Activated T-cell treated with anti-CD3 and anti-CD28 coated beads, Interleukin-2, amount 50 U/mL, for 24 hours (primary cell): ENCODE measurements at places on chromosomes 1 and 21.

DNA sequence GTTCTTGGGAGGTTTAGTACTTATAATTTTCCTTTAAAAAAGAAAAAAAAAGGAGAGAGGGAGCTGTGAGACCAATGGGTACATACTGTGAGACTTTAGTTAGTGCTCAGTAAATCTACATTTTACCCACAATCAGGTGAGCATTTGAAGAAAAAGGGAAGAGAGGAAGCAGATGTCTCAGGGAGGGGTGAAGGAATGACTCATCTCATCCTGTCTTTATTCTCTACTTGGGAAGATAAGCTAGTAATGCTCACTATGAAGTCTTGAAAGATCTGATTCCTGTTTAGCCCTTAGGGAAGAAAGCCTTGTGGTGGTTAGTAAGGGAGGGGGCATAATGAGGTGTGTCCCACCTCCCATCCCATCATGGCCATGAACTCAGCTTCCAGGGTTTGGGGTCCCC, 112.6 kb downstream of the PLD5 start:
- no peak for DNase-seq

GRCh38 chr21:14438211-14438610, 55.3 kb upstream of the HSPA13 start:
- DNase-seq = no peak

DNA sequence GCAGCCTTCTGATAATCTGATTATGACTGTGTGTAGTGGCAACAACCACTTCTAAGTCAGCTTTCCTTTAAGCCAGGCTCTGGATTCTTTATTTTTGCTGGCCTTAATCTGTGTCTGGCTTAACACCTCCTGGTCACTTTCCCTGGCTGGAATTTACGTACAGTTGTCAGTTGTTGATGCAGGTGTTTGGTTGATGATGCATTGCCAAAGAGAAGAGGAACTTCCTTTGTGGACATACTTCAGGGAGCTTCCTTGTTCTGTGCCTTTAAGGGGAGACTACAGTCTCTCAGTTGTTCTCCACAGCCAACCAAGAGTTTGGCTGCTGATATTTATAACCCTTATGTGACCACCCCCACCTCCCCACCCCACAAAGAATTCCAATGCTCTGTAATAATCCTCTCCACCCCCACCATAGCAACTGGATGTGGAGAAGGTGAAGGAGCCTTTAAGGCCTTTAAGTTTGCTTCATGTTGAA, 96.0 kb upstream of the BMP8A start:
- DNase-seq = no peak

DNA sequence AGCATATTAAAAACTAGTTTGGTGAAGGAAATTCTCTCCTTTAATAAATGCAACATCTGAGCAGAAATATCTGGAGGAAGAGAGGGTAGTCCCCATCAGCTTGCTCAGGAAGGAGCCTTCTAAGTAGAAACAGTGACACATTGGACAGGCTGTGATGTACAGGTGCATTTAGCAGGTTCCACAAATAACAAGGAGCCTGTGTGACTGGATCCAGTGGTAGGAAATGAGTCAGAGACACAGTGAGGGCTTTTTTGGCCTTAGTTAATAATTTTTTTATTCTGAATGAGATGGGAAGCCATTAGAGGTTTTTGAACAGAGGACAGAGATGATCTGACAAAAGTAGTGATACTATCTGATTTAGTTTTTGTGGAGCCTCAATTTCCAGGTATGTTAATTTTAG, 738.9 kb upstream of the PTBP2 start:
- no peak for DNase-seq

GRCh38 chr1:116176306-116176789, 65.1 kb downstream of the MAB21L3 start:
- DNase-seq = no peak

GRCh38 chr1:53688381-53689102, 50.4 kb downstream of the GLIS1 start:
- no peak for DNase-seq

- DNase-seq = no peak
Observed at GRCh38 chr1:209870151-209870831, 42.5 kb downstream of the UTP25 start.

GRCh38 chr1:209311770-209312169, 271.7 kb upstream of the CAMK1G start:
- no peak for DNase-seq

DNA sequence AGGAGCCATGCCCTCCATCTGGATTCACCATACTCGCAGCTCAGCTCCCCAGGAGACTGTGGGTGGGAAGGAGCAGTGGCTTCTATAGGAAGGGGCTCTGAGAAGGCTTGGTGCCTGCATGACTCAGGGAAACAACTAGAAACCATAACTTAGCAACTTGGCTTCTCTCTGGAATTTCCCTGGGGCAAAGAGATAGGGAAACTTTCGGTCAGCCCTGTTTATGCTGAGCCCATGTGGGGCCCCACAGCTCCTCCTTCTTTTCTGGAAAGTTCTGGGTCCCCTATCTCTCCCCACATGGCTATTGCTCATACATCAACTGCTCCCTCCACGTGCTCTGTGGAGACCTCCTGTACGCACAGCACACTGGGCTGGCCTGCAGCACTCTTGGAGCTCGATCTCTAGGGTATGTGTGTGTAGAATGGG, 39.3 kb downstream of the PLEKHA6 start:
- no peak for DNase-seq

DNA sequence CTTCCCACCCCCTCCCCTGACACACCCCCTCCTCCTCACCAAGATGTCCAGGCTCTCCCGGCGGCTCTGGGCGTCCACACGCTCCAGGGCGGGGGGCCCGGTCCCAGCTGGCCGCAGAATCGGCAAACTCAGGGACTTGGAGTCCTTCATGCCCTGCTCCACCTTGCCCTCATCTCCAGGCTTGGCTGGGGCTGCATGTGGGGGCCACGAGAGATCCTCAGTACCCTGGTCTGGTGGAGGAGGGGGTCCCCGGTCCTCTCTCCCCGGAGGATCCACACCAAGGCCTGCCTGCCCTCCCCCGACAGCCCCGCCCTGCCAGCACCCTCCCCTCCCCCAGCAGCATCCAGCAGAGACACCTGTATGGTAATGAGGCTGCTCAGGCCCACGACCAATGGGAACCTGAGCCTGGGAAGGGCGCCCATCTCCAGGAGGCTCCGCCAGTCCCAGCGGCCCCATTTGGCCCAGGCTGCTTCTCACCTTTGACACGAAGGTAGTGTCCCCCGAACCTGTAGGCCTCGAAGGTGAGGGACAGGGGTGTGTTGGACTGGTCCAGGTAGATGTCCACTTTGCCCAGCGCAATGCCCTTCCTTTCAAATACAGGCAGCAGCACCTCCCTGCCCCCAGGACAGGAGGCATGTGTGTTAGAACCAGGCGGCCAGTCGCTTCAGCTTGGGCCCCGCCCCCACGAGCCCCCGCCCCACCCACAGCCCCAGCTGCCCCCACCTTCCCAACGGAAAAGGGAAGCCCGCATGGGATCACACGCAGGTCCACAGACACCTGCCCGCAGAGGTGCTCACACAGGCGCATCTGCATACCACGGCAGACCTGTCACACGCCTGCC, 8.2 kb upstream of the TNFRSF25 start:
- DNase-seq = no peak

GRCh38 chr1:66383611-66384010, 150.3 kb upstream of the SGIP1 start:
- no peak for DNase-seq

- no peak for DNase-seq
Observed at GRCh38 chr1:54229281-54229891, 29.4 kb downstream of the MRPL37 start.

DNA sequence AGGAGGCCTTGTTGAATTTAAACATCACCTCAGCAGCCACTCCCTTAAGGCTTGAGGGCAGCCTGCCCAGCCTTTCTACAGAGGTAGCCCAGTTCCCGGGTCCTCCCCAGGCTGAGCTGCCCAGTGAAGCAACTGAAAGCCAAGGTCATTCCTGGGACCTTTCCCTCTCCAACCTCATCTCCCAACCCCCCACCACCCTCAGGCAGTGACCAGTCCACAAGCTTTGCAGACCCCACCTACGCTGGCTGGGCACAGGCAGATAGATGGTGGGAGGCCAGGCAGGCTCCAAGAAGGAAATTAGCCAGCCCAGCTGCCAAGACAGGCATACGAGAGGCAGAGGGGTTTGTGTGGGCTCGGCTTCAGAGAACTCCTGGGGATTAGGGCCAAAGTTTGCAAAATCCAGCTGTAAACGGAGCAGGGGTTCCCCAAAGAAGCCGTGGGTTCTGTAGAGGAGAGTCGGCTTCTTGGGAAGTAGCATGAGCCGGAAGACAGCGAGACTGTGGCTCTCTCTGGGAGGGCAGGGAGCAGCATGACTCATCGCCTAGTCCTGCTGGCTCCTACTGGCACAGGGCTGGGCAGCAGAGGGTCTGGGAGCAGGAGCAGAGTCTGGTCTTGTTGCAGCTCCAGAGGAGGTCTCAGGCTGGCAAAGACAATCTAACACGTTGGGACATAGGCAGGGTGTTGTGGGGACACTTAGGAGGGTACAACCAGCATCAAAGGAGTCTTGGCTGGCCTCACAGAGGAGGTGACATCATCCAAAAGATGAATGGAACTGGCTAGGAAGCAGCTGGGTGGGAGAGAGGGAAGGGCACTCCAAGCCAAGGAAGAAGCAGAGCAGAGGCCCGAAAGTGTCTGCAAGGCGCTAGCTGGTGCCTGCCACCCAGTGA, 2.8 kb upstream of the ZC3H12A start:
- DNase-seq = no peak

GRCh38 chr1:21924503-21925005, 12.6 kb downstream of the HSPG2 start:
- no peak for DNase-seq

GRCh38 chr1:66276218-66276617, 257.7 kb upstream of the SGIP1 start:
- no peak for DNase-seq

- no peak for DNase-seq
Observed at GRCh38 chr1:91511386-91511785, 10.7 kb downstream of the CDC7 start.

DNA sequence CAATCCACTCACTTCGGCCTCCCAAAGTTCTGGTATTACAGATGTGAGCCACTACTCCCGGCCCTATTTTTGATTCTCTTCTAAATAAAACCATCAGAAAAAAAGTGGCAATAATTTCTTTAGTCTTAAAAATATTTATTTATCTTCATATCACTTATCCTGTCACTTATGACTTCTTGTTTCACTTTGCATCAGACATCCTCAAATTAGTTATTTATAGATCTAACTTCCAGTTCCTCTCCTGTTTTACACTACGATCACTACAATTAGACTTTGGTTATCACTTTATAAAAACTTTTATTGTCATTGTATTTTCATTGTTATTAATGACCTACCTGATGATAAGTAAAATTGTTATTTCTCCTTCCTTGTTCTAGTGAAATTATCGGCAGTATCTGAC, 783.4 kb upstream of the BRINP3 start:
- DNase-seq = no peak

GRCh38 chr21:46284077-46284644, 1.2 kb downstream of the MCM3AP start:
- DNase-seq = no peak

- DNase-seq = no peak
Observed at GRCh38 chr1:173436841-173437428, 40.2 kb upstream of the PRDX6 start.

DNA sequence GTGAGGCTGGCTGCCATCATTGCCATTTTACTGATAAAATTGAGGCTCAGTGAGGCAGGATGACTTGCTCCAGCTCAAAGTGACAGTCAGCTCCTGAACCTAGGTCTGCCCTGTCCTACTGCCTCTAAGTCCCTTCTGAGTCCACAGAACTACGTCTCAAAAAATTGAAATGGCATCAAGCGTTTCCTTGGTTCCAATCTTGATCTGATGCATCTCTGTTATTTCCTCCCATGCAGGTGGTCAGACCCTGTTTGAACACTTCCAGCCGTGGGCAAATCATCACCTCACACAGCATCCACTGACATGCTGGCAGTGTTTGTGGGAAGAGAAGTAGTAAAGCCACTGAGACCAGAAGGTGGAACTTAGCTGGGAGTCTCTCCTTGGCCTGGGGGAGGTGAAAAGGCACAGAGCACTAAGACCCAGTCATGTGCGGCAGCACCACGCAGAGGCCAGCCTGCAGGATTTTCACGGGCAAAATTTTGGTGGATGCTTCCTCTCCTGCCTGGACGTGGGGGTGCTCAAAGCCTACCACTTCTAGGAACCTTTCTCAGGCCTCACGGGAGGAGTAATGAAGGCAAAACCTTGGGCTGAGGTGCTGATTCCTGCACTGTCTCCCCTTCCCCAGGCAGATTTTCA, 7.8 kb upstream of the CPLANE2 start:
- no peak for DNase-seq

DNA sequence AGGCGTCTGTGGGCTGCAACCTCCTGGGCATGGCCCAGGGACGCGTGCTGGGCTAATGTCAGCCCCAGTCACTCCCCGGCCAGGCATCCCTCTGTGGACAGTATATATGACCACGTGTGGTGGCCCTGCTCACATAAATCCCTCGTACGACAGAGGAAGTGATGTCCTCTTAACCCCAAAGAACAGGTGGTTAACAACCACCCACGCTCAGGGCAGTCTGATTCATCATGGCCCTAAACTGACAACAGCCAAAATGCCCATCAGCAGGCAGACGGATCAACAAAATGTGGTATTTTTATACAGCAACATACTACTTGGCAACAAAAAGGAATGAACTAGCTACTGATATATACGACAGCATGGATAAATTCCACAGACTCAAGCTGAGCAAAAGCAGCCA, 51.0 kb downstream of the ECE1 start:
- DNase-seq = no peak

DNA sequence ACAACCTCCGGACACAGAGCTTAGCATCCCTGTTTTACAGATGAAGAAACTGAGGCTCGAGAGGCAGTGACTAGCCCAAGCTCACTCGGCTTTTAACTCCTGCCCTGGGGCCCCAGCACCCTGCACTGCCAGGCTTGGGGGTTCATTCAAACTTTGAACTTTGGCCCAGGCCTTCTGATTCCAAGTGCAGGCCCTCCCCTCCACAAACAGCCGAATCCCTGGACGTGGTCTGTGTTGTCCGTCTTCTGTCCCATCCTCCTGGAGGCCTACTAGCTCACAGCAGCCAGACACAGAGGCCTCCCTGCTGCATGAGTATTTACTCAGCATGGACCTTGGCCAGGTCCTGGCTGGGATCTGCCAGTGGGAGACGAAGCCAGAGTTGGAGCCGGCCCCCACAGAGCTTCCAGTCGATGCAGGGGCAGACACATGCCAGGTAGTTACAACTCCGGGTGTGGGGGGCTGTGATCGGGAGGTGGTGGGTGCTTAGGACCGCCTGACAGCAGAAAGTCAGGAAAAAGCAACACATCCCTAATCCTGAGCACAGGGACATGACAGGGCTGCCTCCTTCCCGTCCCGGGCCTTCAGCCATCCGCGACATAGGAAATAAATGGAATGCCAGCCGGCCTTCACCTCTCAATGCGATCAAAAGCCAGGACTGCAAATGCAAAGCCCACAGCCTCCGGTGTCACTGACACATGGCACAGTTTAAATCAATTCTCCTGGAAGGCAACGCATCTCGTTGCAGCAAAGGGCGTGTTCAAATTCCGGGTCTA, 7.4 kb downstream of the IFFO2 start:
- no peak for DNase-seq

- DNase-seq = no peak
Observed at GRCh38 chr1:94992161-94992560, 65.3 kb upstream of the CNN3 start.

GRCh38 chr1:62481681-62482080, 44.8 kb downstream of the USP1 start:
- DNase-seq = no peak
